ENCODE measurements at places on chromosomes 6 and 20. TPM values are rescaled to one million over a fixed set of nuclear protein-coding genes. Genes with fewer than 3 reads are reported as not detected.

The EYA4 gene
- total RNA-seq: under 0.01 TPM

The SYNGAP1 gene
- 3.2 TPM for total RNA-seq

The ZBTB9 gene
- total RNA-seq: 3.5 TPM

The PDYN gene
- total RNA-seq: not detected

The KIFC1 gene
- total RNA-seq: 0.35 TPM

The TINAG gene
- not detected for total RNA-seq

The KLHDC3 gene
- 99.2 TPM for total RNA-seq

The TSPO2 gene
- not detected for total RNA-seq

The RPS6KA2 gene
- total RNA-seq: 96.3 TPM

The ARFGAP1 gene
- 52.7 TPM for total RNA-seq

The LINC00237 gene
- total RNA-seq: not detected

The TRIM31 gene
- not detected for total RNA-seq

The FGD2 gene
- total RNA-seq: not detected

The NFKBIL1 gene
- 28.2 TPM for total RNA-seq

The PNPLA1 gene
- total RNA-seq: not detected

The ZBTB46 gene
- total RNA-seq: 4.8 TPM

The PRPH2 gene
- 2.2 TPM for total RNA-seq

The BHLHE23 gene
- not detected for total RNA-seq

The CRISP3 gene
- total RNA-seq: not detected

The CLPSL2 gene
- not detected for total RNA-seq

The TMEM74B gene
- not detected for total RNA-seq

The PKIB gene
- 0.45 TPM for total RNA-seq

The DNAH8 gene
- not detected for total RNA-seq

The GSTA3 gene
- not detected for total RNA-seq

The CLDN20 gene
- not detected for total RNA-seq

All from smooth muscle cell of the coronary artery (primary cell).